IMR-90 (cell line): ENCODE measurements at places on chromosomes 12 and 14.
A peak's percentile ranks its signal among the peaks of the same experiment; 100 is the strongest.

DNA sequence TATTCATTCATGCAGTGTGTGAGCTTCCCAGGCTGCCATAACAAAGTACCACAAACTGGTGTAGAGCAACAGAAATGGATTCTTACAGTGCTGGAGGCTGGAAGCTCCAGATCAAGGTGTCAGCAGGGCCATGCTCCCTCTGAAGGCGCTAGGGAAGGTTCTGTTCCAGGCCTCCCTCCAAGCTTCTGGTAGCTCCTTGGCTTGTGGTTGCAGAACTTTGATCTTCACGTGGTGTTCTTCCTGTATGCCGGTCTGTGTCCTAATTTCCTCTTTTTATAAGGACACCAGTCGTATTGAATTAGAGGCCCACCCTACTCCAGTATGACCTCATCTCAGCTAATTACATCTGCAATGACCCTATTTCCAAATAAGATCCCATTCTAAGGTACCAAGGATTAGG lies 3.1 kb downstream of the OTUB2 start:
- H3K4me1 ChIP-seq, result no peaks in the 10 kb centered on the region; the same call in 1 of the 2 replicates
- no peak overlapping the region for H3K27ac ChIP-seq
- no peak overlapping the region for H3K4me3 ChIP-seq
- no peak for DNase-seq

- no peak overlapping the region for H3K4me3 ChIP-seq
- peaks cover 13% of the 10 kb centered on the region for H3K4me1 ChIP-seq
- DNase-seq, result no peak
- no peaks in the 10 kb centered on the region for H3K27me3 ChIP-seq
Measured at GRCh38 chr14:24249230-24250021, 7.0 kb upstream of the TINF2 start.

DNA sequence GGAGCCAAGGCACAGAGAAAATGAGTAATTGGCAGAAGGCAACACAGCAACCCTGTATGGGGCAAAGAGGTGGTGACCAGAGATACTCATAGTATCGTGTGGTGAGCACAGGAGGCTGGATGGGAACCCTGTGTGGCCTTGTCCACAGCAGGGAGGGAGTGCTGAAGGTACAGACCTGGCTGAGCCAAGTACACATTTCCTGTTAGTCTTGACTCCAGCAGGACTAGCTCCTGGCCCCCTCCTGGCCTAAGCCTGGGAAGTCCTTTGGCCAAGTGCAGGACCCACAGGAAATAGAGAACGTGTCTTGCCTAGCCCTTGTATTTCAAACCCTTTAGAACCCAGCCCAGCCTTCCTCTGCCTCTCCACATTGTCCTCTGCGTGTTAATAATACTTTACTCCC lies 289.8 kb upstream of the PWP1 start:
- H3K27me3 ChIP-seq, result no peaks in the 10 kb centered on the region
- no peak overlapping the region for H3K4me3 ChIP-seq
- no peak overlapping the region for H3K27ac ChIP-seq

DNA sequence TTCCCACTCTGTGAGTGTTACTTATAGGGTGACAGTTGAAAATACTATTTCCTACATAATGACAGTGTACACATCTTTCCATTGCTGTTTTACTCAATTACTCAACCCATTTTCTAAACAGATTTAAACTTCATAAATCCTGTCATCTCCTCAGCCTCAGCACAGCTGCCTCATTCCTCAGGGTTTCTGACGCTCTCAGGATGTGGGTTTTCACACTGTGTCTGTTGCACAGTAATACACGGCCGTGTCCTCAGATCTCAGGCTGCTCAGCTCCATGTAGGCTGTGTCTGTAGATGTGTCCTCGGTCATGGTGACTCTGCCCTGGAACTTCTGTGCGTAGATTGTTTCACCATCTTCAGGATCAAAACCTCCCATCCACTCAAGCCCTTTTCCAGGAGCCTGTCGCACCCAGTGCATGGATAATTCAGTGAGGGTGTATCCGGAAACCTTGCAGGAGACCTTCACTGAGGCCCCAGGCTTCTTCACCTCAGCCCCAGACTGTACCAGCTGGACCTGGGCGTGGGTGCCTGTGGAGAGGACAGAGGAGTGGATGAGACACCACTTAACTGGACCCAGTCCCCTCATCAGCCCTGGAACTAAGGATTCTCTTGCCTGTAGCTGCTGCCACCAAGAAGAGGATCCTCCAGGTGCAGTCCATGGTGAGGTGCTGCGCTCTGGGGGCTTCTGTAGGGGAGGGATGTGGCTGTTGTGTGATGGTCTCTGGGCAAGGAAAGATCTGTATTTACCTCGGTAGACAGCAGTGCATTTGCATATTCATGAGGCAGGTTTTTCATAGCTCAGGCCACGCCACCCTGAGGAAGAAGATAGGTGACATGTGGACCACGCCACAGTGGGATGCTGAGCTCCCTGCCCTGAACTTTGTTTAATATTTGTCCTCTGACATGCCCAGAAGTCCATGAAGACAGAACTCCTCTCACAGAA lies 750.2 kb downstream of the TMEM121 start:
- H3K4me1 ChIP-seq, result no peaks in the 10 kb centered on the region
- DNase-seq, result no peak
- H3K27ac ChIP-seq, result no peak overlapping the region
- H3K4me3 ChIP-seq, result no peak overlapping the region

- peaks cover 22% of the 10 kb centered on the region for H3K27me3 ChIP-seq
- no peak for DNase-seq
- no peaks in the 10 kb centered on the region; the same call in 1 of the 2 replicates for H3K4me1 ChIP-seq
- H3K4me3 ChIP-seq, result no peak overlapping the region
- H3K27ac ChIP-seq, result no peak overlapping the region
Measured at GRCh38 chr14:95322651-95323050, 2.9 kb upstream of the CLMN start.

DNA sequence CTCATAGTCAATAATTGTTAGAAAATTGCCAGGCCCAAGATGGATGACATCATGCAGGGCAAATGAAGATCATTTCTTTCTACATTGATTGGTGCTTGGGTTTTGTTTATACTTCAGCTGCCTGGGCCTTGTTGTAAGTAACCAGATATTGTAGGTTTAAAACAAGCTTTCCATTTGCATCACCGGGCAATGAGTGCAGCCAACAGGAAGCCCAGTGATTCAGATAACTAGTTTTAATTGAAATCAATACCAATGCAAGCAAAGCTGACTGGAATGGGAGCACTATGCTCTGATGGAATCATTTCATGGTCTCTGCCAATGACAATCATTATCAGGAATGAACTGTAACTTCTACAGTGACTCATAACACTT lies 279.3 kb downstream of the DUSP6 start:
- H3K27me3 ChIP-seq, result no peaks in the 10 kb centered on the region
- H3K4me1 ChIP-seq, result peaks cover 9% of the 10 kb centered on the region
- DNase-seq, result peak; percentile 96
- no peak overlapping the region for H3K4me3 ChIP-seq
- H3K27ac ChIP-seq, result no peak overlapping the region
